ENCODE measurements at places on chromosomes 7 and 10.

DNA sequence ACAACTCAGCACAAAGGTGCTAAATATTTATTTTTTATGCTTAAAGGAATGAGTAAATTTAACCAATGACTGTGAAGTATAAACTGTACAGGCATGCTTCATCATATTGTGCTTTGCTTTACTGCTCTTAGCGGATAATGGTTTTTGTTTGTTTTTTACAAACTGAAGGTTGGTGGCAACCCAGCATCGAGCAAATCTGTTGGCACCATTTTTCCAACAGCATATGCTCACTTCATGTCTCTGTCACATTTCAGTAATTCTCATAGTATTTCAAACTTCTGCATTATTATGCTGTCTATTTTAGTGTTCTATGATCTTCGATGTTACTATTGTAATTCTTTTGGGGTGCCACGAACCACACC lies 22.8 kb downstream of the BRAF start:
- DNase-seq: no peak

DNA sequence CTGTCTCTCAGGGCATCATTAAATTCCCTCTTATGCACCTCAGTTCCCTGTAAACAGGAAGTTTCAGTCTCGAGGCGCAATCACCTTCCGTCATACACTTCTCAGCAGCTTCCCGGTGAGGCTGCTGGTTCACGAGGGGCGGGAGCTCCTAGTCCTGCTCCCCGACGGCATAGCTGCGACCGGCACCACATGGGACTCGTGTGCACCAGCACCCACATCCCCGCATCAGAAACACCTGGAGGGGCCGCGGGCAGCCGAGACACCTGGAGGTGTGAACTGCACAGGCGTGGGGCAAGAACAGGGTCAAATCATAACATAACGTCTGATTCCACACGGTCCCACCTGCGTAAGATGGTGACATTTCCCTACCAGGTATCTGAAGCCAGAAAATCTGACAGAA lies 52.7 kb downstream of the DIP2C start:
- DNase-seq: no peak

GRCh38 chr10:48944171-48944570 lies 4.5 kb upstream of the LRRC18 start:
- no peak for DNase-seq

GRCh38 chr10:18542832-18543231 lies 108.6 kb downstream of the NSUN6 start:
- no peak for DNase-seq

- DNase-seq: no peak
Measured at GRCh38 chr7:2336626-2337299, 17.9 kb upstream of the EIF3B start.

GRCh38 chr10:11242443-11243387 lies 225.0 kb downstream of the CELF2 start:
- no peak for DNase-seq

DNA sequence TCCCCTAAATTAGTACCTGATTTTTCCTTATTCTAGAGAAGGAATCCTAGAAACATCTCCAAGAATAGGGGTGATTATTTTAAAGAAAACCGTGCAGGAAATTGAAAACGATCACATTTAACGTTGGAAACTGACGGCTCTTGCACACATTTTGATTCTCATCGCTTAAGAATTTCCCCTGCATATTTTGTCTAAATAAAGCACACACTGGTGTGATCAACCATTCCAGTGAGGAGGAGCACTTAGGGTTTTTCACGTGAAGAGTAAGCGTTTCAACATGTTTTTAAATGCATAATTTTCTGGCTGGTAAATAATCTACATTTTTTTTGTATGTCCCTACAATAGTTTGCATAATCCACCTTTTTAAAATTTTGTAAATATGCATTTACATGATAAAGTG lies 229.7 kb upstream of the PFKP start:
- no peak for DNase-seq

GRCh38 chr7:23377134-23377533 lies 78.0 kb downstream of the MALSU1 start:
- DNase-seq: no peak

DNA sequence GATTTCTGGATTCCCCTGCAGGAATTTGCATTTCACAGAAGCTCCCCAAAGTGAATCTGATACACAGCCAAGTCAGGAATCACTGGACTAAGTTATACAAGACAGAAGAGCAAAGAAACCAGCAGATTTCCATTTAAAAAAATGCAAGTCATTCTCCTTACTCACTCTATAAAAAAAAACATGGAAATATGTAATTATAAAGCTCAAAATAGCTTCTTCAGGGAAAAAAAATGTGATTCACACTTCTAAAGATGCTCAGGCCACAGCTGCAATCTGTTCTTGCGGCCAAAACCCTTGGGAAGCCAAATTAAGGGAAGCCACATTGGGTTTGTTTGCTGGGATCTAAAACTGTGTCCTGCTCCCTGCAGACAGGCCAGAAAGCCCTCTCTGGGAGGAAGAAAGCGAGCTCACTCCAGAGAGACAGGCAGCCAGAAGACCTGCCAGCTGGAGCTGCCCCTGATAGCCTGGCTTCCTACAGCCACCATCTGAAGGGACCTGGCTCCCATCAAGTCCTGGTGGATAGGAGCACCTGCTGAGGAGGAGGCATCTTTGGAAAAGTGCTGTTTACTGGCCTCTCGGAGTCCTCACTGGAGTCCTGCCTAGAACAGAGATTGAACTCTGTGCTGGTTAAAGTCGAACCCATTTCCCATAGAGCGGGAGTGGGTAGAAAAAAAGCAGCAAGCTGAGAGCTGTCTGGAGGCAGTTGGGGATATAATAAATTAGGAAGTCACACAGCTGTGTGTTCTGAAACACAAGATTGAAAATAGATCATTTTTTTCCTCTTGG lies 359.2 kb upstream of the AOAH start:
- no peak for DNase-seq

- no peak for DNase-seq
Measured at GRCh38 chr7:154644366-154644765, 358.6 kb downstream of the PAXIP1 start.

- no peak for DNase-seq
Measured at GRCh38 chr10:117670116-117670904, 127.8 kb downstream of the EMX2 start.

DNA sequence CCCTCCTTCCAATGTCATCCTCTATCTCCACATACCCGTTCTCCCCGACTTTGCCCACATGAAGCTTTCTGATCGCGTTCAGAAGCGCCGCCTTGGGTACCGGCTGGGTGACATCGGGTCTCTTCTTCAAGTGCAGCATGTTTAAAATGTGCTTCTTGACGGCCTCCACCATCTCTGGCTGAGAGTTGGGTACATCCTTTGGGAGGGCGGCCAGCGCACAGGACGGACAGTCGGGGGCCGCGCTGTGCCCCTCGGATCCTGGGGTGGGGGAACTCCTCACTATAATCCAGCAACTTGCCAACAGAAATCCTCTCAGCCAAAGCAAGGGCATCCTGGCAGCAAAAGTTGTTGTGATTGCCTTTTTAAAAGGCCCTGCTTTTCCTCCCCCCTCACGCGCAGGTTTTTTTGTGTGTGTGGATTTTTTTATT lies 2.8 kb downstream of the INHBA start:
- no peak for DNase-seq

GRCh38 chr7:47712416-47712815 lies 130.5 kb upstream of the TNS3 start:
- no peak for DNase-seq

DNA sequence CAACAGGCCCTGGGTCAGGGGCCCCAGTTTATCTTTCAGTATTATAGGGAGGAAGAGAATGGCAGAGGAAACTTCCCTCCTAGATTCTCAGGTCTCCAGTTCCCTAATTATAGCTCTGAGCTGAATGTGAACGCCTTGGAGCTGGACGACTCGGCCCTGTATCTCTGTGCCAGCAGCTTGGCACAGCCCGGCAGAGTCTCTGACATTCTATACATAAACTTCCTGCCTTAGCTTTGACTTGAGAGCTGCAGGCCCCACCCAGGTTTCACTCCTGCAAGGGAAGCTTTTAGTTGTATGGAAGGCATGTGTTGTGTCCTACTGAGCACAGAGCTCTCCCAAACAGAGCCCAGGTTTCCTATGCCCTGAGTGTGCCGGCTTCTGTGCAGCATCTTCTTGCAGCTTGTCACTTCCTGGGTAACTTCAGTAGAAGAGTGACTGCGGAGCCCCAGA lies 205.6 kb upstream of the PRSS58 start:
- no peak for DNase-seq

DNA sequence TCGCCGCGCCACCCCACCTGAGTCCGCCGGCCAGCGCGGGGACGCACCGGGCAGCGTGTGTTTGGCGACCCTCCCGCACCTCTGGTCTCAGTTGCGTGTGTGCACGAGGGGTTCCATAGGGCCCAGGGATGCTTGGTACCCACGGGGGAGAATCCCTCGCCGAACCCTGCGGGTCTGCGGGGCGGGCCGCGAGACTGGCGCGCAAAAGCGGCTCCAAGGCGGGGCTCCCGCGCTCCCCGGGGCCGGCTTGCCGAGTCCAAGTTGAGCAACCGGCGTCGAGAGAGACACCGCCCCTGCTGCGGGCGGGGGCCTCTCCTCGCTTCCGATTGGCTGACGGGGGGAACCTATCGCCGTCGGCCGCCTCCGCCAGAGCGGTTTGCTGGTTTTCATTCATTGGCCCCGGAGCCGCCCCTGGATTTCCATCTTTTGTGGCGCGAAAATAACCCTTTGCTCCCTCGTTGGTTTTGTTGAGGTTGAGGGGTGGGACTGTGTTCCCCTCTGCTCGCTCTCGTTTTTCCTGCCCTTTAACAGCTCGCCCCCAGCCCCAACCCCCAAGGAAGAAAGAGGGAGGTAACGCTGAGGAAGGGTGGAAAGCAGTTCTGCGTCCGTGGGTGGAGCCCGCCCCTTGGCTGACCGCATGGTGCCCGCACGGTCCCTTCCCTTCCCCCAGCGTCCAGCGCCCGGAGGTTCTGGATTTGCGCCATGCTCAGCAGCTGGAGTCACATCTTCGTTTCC lies 4.0 kb upstream of the IGF2BP3 start:
- no peak for DNase-seq

DNA sequence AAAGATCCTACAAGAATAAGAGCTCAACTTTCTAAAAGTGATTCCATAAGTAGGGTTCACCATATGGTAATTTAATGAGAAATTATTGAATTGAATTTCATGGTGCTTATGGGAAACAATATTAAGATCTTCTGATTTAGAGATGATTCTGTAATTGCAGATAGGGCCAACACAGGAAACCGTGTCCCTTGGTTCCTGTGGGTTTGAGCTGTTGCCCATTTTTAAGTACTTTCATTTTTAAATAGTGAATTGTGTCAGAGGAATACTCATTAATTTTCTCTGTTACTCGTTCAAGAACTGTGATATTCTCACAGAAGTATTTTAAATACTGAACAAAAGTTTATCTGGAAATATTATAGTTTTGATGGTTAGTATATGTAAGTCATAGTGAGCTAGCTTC lies 129.2 kb downstream of the SRI start:
- DNase-seq: no peak

DNA sequence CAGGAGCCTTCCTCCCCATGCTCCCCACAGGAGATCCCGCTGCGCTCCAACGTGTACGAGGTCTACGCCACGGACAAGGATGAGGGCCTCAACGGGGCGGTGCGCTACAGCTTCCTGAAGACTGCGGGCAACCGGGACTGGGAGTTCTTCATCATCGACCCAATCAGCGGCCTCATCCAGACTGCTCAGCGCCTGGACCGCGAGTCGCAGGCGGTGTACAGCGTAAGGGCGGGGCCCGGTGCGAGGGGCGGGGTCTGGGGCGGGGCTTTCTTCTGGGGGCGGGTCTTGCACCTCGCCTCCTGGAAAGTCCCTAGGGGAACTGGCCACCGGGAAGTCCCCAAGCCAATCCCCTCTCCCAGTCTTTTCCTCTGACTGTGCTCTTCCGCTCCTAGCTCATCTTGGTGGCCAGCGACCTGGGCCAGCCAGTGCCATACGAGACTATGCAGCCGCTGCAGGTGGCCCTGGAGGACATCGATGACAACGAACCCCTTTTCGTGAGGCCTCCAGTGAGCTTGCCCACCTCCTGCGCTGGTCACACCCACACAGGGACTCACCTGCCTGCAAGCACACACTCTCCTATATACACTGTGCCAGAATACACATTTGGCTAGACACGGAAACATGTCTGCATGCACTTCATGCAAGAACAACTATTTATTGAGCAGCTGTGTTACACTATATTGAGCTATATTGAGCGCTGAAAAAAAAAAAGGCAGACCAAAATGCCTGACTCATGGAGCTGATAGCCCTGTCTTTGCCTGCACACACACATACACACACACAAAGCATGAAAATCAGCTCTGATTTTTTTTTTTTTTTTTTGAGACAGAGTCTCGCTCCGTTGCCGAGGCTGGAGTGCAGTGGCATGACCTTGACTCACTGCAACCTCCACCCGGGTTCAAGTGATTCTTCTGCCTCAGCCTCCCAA lies 32.7 kb upstream of the VSIR start:
- DNase-seq: no peak

- no peak for DNase-seq
Measured at GRCh38 chr7:45450571-45451204, 123.5 kb upstream of the ADCY1 start.

- DNase-seq: peak; percentile 32
Measured at GRCh38 chr10:77165445-77166208, 472.0 kb downstream of the KCNMA1 start.

DNA sequence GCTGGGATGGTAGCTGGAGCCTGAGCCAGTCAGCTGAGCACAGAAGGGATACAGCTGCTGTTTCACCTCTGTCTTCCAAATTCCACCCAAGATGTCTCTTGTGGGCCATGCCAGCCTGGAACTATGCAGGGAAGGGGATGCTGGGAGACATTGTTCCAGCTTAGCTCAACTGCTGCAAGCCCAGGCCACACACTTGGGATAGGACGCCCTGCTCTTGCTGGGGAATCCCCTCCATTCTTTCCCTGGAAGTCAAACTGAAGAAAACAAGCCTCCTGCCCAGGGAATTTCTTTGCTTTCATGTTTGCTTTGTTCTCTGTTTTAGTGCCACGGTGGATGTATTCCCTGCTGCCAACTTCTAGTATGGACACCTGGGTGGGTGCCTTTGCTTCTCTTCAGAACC lies 55.2 kb upstream of the CDK13 start:
- DNase-seq: no peak

DNA sequence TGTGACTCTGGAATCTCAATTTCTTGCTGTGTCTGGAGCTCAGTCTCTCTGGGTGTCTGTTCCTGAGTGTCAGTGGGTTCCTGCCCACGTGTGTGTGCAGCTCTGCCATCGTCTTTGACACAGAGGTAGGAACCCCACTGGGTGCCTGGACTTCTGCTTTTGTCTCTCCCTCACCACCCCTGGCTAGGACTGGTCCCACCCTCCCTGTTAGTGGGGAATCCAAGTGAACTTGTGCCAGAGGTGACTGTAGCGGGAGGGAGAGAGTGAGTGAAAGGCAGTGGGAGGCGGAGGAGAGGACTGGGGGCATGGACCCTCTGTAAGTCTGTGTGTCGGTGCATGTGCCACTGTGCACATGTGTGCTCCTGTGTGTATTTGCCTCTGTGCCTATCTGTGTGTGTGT lies 299.9 kb upstream of the ZMIZ1 start:
- no peak for DNase-seq

DNA sequence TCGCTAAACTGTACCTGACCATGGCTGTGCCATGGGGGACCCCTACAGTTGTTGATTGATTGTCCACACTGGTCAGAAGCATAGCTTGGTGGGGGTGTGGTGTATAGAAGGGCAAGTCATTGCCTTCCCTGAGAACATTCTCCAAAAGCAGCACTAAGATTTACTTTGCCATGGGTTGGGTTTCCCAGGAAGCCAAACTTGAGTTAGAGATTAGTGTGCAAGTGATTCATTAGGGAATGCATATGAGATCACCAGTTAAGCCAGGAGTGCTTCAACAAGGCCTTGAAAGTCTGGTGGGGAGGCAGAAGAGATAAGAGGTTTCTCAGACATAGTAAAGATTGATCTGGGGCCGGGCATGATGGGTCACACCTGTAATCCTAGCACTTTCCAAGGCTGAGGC lies 21.4 kb upstream of the TPST1 start:
- DNase-seq: no peak

GRCh38 chr7:48637382-48637781 lies 287.0 kb upstream of the CDC14C start:
- no peak for DNase-seq

Measured in breast epithelium (tissue), 4 donors.